Esophagus squamous epithelium (tissue), 5 donors: ENCODE measurements at places on chromosomes 11 and 22.

- DNase-seq: no peak
Observed at GRCh38 chr22:17570851-17571631, 7.7 kb downstream of the SLC25A18 start.

GRCh38 chr11:120404495-120404894, 68.3 kb downstream of the ARHGEF12 start:
- no peak for DNase-seq

- no peak for DNase-seq
Observed at GRCh38 chr11:109957601-109958000, 135.6 kb upstream of the ZC3H12C start.

DNA sequence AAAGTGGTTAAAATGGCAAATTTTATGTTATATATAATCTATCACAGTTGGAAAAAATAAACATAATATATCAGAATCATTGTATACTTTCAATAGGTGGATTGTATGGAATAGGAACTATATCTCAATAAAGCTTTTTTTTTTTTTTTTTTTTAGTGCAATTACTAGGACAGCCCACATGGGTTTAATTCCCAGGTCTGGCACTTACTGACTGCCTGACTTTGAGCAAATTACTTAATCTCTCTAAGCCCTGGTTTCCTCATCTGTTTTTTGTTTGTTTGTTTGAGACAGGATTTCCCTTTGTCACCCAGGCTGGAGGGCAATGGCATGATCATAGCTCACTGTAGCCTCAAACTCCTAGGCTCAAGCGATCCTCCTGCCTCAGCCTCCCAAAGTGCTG, 26.1 kb upstream of the BAIAP2L2 start:
- no peak for DNase-seq

DNA sequence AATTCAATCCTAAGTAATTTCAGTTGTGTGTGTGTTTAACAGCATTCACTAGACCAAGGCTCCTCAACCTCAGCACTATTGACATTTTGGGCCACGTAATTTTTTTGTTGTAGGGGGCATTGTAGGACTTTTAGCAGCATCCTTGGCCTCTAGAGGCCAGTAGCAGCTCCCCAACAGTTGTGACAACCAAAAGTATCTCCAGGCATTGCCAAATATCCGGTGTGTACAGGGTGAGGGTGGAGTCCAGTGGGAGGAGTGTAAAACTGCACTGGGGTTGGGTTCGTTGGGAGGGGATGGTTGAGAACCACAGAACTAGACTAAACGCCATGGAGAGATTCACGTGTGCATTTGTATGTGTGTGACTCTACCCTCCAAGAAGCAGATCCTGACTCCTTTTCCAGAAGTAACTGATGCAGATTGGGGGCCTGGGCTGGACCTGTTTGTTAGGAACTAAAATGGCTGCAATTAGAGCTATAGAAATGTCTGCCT, 5.9 kb upstream of the PHF21A start:
- no peak for DNase-seq

- DNase-seq: no peak
Observed at GRCh38 chr22:50508897-50509296, 873 bp downstream of the NCAPH2 start.

DNA sequence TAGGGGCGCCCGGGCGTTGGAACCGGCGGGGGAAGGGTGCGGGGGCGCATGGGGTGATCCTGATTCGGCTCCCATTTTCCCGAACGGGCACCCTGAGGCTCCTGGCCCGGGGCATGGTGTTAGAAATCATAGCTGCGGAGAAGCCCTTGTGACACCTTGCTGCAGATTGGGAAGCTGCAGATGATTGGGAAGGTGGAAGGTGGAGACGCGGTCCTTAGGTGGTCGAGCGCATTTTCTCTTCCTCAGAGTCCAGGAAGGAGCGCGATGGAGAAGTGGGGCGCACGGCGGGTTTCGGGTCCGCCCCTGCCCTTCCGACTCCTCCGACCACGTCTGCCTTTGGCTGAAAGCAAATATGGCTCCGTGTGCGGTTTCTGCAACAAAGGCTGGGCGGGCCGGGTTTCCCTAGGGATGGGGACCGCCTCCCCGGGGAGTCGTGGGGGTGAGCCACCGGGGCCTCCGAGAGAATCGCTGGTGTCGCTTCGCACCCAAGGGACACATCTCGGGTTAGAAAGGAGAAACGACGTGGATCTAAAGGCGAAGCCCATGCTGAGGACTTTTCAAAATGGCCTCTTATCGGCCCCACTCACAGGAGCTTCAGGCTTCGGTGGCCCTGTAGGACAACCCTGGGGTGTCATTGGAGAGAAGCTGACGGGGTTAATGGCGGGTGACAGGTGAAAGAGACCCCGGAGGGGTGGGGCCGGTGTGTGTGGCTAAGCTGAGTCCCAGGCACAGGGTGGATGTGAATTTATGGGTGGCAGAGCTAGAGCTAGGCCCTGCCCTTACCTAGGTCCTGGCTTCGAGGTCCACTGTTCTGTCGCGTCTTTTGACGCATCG, 707 bp upstream of the FTH1 start:
- DNase-seq: no peak

DNA sequence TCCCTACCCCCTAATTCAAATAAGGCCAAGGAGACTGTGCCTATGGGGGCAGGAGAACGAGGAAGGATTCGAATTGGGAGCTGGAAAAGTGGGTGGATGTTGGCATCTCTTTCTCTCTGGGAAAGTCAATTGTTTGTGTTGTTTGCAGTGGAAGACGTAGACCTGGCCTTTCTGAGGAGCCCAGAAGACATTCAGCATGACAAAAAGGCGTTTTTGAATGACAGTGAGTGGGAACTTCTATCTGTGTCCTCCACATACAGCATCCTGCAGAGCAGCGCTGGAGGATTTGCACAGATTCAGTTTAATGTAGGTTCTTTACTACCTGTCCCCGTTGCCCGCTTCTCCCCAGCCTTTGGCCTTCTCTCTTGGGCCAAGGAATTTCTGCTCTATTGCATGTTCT, 28.2 kb downstream of the HTR3B start:
- DNase-seq: no peak

GRCh38 chr11:32333320-32333991, 101.9 kb downstream of the WT1 start:
- DNase-seq: no peak

DNA sequence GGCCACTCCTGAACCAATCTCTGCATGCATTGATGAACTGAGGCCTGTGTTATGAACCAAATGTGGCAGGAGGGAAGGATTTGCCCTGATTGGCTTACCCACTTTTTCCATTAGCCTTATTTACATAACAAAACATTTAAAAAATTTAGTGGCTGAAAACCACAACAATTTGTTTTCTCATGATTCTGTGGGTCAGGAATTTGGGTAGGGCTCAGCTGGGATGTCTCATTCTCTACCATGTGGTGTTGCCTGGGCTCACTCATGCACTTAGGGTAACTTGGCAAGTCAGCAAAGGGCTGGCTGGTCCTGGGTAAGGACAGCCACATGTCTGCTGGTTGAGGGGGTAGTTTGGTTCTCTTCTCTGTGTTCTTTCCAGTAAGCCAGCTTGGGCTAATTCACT, 35.1 kb upstream of the CYP2R1 start:
- no peak for DNase-seq

DNA sequence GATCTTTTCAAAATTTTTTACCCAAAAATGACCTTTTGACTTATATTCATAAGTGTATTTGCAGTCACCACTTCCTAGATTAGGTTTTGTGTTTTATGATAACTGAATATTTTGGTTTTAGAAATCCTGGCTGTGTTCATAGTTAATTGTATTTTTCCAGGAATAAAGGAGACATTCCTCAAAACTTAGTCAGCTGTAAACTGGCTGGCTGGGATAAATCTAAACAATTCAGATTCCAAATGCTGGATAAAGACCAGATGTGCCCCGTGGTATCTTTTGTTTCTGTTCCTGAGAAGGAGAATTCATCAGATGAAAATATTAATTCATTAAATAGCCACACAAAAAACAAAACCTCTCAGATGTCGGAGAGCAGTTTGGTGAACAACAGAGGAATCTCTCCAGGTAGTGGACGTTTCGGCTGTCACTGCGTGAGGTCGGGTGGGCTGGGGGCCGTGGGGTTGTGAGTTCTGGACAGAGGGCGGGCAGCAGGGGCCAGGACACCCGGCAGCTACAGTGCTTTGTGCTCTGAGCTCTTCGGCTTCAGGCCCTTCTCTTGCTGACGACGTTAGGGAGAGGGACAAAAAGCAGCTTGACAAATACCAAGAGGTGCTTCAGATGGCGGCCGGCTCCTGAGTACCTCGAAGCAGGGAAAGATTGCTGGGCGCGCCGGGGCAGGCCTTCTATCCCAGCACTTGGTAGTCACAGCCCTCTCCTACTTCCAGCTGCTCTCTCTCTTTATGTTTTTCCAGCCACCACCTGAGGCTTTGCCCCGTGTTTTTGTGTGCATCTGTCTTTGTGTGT, 24.6 kb downstream of the MOV10L1 start:
- no peak for DNase-seq

- no peak for DNase-seq
Observed at GRCh38 chr11:2929950-2930703, 907 bp upstream of the PHLDA2 start.

DNA sequence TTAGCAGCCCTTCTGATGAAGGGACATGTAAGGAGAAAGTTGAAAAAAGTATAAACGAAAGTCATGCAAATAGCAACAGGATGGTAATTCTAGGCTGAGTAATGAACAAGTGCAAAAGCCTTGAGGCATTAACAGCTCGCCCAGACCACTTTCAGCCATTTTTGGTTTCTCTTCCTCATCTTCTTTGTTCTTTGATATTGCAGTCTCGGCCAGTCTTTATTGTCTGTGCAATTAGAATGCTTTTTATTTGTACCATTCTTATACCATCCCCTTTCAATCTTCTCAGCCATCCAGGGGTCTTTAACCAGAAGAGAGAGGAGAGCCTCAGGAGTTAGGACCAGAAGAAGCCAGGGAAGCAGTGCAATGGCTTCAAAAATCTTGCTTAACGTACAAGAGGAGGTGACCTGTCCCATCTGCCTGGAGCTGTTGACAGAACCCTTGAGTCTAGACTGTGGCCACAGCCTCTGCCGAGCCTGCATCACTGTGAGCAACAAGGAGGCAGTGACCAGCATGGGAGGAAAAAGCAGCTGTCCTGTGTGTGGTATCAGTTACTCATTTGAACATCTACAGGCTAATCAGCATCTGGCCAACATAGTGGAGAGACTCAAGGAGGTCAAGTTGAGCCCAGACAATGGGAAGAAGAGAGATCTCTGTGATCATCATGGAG, 7.3 kb downstream of the TRIM34 start:
- DNase-seq: no peak

GRCh38 chr11:95055283-95055897, 6.2 kb downstream of the KDM4F start:
- no peak for DNase-seq

- DNase-seq: no peak
Observed at GRCh38 chr22:30121960-30122359, 41.7 kb downstream of the HORMAD2 start.

- no peak for DNase-seq
Observed at GRCh38 chr11:62777389-62777788, 6.2 kb downstream of the TAF6L start.

DNA sequence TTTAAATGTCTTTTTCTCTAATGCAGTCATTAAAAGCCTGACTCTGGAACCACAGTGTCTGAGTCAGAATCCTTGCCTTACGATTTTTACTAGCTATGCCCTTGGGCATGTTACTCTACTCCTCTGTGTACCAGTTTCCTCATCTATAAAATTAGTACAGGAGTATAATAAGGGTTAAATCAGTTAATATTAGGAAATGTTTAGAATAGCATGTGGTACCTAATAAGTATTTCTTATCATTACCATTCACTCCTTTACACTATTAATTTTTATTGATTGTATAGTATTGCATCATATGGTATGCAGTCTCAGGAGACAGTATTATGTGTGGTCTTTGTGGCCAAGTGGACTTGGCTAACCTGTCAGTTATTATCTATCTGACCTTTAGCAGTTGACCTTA, 68.2 kb downstream of the METTL15 start:
- DNase-seq: no peak
